ENCODE measurements at places on chromosomes 3 and 15.

DNA sequence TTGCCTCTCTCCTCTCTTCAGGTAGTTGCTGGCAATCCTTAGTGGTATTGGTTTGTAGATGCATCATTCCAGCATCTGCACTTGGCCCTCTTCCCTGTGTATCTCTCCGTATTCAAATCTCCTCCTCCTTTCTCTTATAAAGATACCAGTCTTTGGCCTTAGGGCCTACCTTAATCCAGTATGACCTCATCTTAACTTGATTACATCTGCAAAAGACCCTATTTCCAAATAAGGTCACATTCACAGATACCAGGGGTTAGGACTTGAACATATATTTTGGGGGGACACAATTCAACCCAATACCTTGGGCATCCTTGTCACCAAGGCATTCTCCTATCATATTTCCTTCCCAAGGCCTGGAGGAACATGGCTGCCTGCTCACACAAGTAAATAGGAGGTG is 22.0 kb upstream of the ABHD2 start:
- DNase-seq: no peak

GRCh38 chr15:56341201-56341600 is 24.0 kb upstream of the TEX9 start:
- DNase-seq: no peak

DNA sequence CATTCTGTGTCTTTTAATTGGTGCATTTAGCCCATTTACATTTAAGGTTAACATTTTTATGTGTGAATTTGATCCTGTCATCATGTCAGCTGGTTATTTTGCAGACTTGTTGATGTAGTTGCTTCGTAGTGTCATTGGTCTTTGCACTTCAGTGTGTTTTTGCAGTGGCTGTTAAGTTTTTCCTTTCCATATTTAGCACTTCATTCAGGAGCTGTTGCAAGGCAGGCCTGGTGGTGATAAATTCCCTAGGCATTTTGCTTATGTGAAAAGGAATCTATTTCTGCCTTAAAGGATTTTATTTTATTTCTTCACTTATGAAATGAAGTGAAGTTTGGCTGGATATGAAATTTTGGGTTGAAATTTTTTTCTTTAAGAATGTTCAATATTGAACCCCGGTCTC is 70.2 kb upstream of the CD96 start:
- DNase-seq: no peak

DNA sequence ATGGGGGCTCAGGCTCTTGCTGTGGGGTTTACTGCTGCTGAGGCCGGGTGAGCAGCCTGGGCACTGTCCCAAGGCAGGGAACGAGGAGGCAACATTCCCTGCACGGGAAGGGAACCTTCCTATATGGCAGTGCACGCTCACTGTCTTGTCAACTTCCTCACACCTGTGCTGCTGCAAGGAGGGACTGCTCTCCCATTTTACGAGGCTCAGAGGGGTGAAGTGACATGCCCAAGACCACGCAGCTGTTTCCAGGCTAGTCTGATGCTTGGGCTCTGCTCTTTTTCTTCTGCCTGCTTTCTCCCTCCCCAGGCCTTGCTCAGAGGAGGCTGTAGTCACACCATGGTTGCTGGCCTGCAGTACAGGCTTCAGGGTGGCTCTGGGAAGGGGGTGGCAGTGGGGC is 41.5 kb downstream of the SPSB4 start:
- DNase-seq: no peak

DNA sequence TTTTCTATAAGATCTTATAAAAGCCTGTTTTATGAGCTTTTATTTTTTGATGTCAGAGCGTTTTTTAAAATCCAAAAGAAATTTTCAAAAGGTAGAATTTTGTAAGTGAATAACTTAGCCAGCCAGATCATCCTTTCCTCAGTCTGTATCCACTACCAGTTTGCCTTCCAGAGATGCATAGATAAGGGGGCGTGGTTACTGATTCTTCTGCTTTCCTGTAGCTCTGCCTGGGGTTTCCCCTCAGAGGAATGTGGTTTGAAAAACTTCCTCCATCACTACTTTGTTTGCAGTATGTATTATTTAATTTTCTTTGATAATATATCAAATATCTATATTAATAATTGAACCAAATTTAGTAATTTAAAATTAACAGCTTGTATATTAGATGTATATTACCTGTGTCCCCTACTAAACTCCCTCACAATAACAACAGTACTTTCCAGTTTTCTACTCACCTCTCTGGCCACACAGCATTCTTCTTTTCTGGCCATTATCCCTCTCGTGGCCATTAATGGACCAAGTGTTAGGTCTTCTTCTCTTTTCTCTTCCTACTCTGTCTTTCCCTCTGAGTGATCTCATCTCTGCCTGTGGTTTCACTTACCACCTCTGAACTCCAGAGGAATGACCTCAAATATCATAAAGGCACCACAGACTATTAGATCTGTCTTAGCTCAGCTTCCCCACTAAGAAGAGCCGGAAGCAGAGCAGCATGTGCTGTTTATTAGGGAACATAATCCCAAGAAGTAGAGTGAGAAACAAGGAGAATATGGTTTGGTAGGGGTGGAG is 239.7 kb downstream of the UBE2E2 start:
- no peak for DNase-seq

GRCh38 chr3:118766306-118766669 is 268.4 kb downstream of the IGSF11 start:
- DNase-seq: no peak

- DNase-seq: no peak
Observed at GRCh38 chr3:69474186-69474585, 88.3 kb upstream of the FRMD4B start.

DNA sequence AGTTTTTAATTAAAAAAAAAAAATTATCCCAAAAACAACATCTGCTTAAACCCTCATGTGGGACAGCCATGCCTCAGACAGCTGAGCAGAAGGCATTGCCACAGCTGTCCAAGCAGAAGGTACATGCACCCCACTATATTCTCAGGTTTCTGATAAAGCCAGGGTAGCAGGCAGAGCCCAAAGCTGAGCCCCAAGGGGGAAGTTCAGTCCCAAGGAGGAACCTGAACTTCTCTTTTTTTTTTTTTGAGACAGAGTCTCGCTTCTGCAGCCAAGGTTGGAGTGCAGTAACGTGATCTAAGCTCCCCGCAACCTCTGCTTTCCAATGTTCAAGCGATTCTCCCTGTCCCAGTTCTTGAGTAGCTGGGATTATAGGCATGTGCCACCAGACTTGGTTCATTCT is 33.2 kb downstream of the MKRN2 start:
- DNase-seq: no peak

DNA sequence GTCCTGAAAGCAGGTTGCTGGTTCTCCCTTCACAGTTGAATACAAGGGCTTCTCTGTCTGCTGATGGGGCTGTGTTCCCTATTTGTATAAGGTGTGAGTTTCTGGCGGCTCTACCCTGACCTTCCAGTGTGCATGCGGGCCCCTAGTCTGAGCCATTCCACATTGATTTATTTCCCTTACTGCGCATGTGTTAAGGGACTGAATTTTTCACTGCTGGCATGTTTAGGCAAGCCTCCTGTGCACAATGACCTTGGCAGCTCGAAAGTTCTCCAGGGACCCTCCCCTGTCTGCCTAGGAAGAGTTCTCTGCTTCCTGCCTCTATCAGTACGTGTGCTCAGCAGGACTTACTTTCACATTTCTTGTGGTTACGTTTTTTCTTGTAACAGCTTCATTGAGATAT is 11.4 kb downstream of the TRAK1 start:
- no peak for DNase-seq

DNA sequence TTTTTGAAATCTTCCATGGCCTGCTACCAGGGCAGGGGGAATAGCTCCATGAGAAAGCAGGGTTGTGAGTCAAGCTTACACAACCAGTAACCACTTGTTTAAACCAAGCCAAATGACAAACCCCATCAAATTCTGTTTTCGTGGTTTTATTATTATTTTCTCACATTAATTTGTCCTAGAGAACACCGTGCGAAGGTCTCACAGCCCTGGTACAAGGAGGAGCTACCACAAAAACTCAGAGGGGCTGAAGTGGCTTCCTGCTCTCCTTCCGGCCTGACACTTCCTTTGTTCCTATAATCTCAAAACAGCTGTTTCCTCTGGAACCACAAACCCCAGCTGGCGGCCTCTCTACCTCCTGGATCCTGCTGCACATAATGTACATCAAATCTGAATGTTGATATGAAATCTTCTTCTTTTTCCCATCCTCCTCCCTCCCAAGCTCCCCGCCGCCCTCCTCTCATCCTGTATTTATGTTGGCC is 375.9 kb downstream of the MCTP2 start:
- DNase-seq: peak; percentile 35

- DNase-seq: no peak
Observed at GRCh38 chr3:124860599-124860998, 26.6 kb downstream of the ITGB5 start.

DNA sequence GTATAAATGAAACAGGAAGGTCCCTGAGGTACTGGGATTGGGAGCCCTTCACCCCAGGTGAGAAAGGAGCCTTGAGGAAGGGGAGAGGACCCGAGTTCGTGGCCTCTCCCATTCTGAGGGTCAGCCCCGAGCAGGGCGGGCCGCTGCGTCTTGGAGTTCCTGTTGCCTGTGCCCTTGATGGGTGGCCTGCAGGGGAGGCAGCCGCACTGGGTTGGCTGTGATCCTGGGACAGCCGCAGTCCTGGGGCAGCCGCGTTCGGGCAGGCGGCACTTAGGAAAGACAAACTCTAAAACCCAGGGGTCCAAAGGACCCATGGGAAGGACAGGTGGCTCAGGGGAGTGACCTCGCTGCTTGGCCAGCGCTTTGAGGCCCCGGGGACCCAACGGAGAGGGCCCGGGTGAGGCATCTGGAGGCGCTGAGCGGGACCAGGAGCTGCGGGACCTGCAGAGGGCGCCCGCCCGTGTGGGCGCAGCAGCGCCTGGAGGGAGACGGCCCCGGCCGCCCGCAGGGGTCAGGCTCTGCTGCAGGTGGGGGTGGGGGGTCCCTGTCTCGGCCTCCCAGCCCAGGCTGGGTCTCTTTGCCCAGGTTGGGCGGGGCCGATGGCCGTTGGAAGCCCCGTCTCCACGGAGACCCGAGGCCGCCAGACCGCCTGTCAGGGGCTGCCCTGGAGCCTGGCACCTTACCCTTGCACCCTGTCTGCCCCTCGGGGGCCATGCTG is 65.1 kb downstream of the HMCES start:
- no peak for DNase-seq

DNA sequence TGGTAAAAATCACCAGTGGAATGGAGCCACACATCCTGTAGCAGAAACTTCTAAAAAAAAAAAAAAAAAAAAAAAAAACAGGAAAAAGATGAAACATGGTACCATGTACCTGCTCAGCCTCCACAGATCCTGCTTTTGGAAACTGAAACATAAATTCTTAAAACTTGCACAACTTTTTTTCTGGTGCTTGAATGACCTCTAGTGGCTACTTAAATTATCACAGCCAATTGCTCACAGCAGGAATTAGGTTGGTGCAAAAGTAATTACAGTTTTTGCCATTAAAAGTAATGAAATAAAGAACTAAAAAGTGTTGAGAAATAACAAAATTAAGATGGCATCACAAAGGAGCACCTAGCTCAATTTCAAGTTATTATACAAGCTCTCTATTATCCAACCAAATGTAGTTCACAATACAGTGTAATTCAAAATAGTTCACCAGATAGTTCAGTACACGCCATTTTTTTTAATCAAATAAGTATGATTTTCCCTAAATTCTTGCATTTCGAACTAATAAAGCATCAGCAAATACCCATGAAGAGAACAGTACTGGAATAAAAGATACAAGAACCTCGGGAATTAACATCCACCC is 80.6 kb downstream of the ULK4 start:
- DNase-seq: peak; percentile 51

- DNase-seq: peak; percentile 22
Observed at GRCh38 chr3:185820973-185821758, 3.7 kb downstream of the IGF2BP2 start.

DNA sequence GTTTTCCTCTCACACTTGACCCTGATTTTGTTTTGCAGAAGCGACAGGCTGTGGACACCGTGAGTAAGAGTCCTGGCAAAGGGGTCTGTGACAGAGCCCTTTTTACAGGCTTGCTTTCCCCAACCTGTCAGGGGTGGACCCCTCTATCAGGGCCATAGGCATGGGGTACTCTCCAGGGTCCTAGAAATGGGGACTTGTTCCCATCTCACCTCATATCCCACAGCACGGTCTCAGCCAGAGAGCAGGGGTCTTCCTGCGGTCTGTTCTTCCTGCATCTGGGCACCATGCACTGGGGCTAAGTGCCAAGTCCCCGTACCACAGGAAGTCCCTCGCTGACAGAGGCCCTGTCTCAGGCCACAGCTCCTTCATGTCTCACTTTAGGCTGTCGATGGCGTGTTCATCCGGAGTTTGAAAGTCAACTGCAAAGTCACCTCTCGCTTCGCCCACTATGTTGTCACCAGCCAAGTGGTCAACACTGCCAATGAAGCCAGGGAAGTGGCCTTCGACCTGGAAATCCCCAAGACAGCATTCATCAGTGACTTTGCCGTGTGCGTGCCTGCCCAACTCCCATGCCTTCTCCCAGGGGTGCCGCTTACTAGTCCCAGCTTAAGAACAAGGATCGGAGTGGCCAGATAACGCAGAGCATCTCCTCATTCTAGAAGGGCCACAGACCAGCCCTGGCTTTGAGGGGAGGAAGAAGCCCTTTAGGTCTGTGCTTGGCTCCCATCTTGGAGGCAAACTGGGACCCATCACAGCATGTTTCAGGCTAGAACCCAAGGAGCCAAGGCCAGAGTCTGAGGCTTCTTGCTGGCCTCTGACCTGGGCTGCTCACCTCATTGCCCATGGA is 783 bp downstream of the ITIH1 start:
- no peak for DNase-seq

DNA sequence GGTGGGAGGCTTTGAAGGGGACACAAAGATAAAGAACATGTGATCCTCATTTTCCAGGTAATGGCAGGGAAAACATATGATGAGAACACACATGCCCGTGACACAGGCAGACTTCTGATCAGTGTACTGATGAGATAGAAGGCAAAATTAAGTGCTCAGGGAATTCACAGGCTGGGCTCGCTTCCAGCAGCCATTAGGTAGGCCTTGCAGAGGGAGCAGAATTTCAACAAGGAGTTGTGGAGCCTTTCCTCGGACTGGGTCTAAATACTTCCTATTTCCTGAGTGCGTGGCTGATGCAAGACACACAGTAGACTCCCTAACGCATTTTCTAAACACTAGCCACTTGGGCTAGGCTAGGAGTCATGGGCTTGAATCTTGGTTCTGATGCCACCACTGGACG is 74.0 kb upstream of the ETV5 start:
- no peak for DNase-seq

DNA sequence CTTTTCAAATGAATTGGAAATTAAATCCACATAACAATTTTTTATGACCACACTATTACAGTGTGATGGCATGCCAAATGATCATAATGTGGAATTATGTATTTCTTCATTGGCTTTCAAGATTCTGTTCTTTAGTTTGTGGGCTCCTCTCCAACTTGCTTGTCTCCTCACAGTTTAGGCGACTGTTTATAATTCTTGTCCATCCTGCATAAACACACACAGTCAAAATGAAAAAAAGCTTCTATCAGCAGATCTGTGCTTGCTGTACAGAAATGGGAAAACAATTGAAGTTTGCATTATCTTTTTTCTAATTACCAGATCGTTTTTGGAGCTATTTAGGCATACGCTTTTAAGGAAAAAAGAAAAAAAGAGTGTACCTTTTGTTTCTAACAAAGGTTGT is 37.0 kb downstream of the OPA1 start:
- no peak for DNase-seq
